ENCODE measurements at places on chromosomes 6 and 20. TPM values are rescaled to one million over a fixed set of nuclear protein-coding genes. Genes with fewer than 3 reads are reported as not detected.
A peak's percentile ranks its signal among the peaks of the same experiment; 100 is the strongest.

BPIFA1 gene
- total RNA-seq: not detected

RBL1 gene
- total RNA-seq: 24.3 TPM

CABLES2 gene
- 6.8 TPM for total RNA-seq

COL11A2 gene
- 1.5 TPM for total RNA-seq

MCCD1 gene
- total RNA-seq: not detected

NOTCH4 gene
- 0.70 TPM for total RNA-seq

ATRN gene
- total RNA-seq: 13.7 TPM

GRCh38 chr6:11009353-11009752 lies 34.8 kb downstream of the ELOVL2 start:
- DNase-seq: no peak

DNA sequence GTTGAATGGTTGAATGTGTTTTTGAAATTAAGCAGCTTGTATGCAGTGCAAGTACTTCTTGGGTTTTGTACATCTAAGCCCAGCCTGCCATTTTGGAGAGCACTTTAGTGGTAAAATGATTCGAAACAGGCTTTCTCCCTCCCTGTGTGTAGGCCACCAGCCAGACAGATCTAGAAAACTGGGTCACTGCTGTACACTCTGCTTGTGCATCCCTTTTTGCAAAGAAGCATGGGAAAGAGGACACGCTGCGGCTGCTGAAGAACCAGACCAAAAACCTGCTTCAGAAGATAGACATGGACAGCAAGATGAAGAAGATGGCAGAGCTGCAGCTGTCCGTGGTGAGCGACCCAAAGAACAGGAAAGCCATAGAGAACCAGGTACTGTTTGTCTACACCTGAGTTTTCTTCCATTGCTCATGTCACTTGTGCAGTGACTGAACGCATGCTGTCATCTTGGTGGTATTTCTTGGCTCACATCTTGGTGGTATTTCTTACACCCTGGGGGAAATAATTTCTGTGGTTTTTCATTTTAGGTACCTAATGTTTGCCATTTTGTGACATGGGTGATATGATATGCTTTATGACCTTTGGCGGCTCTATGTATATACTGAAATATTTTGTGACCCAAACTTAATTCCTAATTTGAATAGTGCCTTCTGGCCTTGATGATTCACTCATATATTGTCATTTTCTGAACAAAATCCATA lies 115.7 kb upstream of the CLDN20 start:
- DNase-seq: no peak

DNA sequence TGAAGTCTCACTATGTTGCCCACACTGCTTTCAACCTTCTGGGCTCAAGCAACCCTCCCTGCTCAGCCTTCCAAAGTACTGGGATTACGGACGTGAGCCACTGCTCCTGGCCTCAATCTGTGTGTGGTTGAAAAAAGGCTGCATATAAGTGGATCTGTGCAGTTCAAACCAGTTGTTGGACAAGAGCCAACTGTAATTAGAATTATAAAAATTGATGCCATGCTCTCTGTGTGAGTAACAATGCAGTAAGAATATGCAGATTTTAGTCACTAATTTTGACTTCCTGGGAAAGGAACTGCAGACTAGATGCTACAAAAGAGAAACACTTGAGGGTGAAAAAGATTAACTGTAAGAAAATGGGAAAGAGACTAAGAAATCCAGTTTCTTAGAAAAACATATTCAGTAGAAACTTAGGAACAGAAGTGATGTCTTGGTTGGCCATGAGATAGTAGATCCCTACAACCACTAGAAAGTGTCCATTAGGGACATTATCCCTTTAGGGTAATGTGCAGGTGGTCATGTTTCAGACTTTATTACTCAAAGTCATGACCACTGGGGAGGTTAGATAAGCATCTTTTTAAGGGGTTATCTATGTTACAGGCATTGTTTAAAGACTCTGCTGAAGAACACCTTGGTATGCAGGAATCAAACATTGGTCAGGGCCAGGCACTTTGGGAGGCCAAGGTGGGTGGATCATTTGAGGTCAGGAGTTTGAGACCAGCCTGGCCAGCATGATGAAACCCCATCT lies 26.3 kb downstream of the ITCH start:
- no peak for DNase-seq

- no peak for DNase-seq
These were observed 34.2 kb downstream of the SLC23A2 start for GRCh38 chr20:4966826-4967751.

DNA sequence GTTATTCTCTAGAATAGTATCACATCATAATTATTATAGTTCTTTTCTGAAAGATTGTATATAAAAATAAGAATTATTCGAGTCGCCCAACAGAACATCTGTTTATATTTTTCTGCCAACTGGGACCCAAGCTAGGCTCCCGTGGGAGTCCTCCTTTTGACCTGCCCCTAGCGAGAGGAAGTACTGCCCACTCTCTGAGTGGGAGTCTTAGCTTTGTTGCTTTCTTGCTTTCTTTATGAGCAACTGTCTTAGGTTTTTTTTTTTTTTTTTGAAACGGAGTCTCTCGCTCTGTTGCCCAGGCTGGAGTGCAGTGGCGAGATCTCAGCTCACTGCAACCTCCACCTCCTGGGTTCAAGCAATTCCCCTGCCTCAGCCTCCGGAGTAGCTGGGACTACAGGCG lies 202.0 kb upstream of the ZNF184 start:
- no peak for DNase-seq

DNA sequence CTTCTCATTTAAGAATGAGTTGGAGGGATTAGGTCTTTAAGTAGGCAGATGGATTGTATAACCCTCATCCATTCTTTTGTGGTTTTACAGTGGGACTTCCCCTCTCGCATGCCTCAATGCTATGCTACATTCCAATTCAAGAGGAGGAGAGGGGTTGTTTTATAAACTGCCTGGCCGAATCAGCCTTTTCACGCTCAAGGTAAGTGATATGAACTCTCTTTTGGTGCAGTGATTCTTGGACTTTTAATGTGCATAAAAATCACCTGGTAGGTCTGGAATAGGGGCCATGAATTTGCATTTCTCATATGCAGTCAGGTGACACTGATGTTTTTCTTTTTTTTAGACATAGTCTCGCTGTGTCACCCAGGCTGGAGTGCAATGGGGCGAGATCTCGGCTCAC lies 10.8 kb downstream of the ASXL1 start:
- DNase-seq: no peak

DNA sequence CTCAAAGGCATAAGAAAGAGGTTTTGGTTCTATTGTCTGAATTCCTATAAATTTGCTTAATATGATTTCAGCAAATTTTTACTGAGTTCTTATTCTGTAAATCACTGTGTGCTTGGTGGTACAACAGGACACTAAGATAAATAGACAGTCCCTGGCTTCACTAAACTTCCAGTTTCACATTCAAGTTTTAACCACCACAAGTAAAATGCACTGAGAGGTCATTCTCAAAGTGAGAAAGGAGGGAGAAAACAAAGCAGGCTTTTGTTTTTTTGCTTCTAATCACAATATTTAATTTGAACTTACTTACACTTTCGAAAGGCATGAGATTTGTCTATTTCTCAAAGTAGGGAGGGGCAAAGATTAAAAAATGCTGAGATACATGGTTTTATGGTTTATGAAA lies 445.7 kb downstream of the CDC5L start:
- no peak for DNase-seq

GRCh38 chr20:46700481-46700880 lies 9.0 kb upstream of the SLC2A10 start:
- DNase-seq: no peak

DNA sequence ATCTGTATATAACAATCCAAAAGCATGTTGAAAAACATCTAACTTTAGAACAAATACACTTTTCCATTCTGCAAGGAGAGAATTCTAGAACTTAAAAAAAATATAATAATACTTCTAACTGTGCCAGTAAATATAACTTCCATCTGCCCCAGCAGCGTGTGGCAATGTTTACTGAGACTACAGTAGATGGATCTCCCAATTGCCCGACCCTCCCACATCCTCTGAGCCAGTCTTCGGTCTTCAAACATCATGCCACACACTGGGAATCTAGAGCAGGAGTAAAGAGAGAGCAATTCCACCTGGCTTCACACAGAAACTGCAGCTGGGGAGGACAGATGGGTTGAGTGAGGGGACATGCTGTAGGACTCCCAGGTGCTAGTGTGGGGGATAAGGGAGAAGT lies 121.3 kb upstream of the NHSL1 start:
- DNase-seq: no peak

- DNase-seq: no peak
These were observed 231.4 kb downstream of the GJA1 start for GRCh38 chr6:121666814-121667213.

- no peak for DNase-seq
These were observed at the start of gene SIRPA for GRCh38 chr20:1894951-1895673. Gene SIRPA, plus strand, starts transcription at chr20:1895407. Its CDS starts 41 bp downstream, at chr20:1895448.

GRCh38 chr6:76707630-76708029 lies 635.2 kb upstream of the IMPG1 start:
- DNase-seq: no peak

- DNase-seq: peak; percentile 42
These were observed 48.5 kb downstream of the PYGB start for GRCh38 chr20:25296094-25297093.

- DNase-seq: no peak
These were observed 15.9 kb downstream of the ARHGAP18 start for GRCh38 chr6:129694036-129694435.

- DNase-seq: no peak
These were observed 26.8 kb downstream of the REV3L start for GRCh38 chr6:111456208-111456607.

GRCh38 chr6:134636186-134636799 lies 313.6 kb downstream of the ALDH8A1 start:
- peak; percentile 19 for DNase-seq

GRCh38 chr6:15908871-15909270 lies 220.0 kb upstream of the MYLIP start:
- DNase-seq: no peak

DNA sequence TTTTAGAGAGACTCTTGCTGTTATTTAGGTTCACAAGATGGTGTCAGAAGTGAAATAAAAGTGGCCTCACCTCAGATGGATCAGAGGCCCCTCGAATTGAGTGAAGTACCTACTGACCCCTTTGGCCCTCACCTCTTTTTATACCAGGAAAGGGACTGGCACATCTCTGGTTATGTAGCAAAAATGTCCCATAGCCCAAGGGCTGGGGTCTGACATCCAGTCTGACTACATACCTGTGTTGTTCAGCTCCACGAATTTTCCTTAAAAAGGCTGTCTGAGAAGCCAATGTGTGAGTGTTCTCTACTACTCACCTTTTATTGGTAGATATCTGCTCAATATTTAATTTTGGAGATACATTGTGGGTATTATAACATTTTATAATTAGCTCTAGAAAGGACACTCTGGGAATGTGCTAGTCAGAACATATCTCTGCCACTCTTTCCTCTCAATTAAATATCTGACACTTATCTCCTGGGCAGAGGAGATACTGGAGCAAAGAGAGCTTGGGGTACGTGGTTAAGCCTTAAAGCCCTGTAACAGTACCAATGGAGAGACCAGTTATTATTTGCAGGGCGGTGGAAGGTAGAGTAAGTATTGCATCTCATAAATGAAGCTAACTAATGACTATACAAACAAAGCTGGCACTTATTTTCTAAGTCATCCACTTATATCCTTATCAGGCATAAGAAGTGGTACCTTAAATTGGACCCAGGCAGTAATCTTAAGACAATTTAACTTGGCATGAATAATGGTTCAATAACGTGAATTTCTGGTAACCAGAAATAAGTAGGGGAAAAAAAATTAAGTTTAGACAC lies 20.0 kb upstream of the IL22RA2 start:
- DNase-seq: no peak

- DNase-seq: no peak
These were observed 72.7 kb downstream of the NFATC2 start for GRCh38 chr20:51469578-51470498.

DNA sequence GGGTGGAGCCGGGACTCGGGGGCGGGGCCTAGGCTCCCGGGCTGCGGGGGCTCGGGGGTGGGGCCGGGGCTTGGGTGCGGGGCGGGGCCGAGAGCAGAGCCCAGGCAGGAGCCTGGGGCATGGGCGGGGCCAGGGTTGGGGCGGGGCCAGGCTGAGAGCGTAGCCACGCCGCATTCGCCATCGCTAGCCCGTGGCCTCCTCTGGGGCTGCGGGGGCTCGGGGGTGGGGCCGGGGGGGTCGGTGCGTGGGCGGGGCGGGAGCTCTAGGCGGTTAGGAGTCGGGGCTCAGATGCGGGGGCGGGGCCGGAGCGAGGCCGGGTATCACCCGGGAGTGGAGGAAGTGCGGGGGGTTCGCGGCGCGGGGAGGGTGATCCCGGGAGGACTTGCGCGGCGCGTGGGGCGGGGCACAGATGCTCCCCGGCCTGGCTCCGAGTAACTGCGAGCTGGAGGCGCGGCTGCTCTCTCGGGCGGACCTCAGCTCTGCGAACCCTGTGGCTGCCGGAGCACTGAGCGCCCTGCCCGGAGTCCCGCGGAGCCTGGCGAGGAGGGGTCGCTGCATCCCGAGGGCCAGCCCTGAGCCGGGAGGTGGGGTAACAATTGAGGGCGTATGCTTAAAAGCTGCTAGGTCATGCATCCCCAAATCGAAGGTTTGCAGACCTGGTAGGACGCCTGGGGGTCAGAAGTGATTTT lies 434 bp upstream of the ECI2 start:
- DNase-seq: peak; percentile 83

GRCh38 chr6:126199466-126199865 lies 140.4 kb upstream of the CENPW start:
- no peak for DNase-seq

DNA sequence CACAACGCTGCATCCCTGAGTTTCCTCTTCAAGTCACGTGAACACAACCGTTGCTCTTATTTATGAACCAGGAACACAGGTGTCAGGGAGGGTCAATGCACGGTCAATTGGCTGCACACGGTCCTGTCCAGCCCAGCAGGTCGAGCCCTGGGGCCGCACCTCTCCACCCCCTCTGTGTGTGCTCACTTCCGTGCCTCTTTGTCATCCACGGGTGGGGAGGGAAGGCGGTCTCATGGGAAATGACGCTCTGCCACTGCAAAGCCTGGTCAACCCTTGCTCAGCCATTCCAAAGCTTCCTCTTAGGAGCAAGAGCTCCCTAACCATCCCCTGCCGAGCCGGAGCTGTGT lies 38.7 kb downstream of the DACT2 start:
- DNase-seq: no peak

GRCh38 chr20:53142225-53143127 lies 170.3 kb downstream of the TSHZ2 start:
- no peak for DNase-seq

GRCh38 chr20:51766994-51767866 lies 960 bp downstream of the ATP9A start:
- no peak for DNase-seq

GRCh38 chr6:158043586-158044524 lies 62.2 kb downstream of the SYNJ2 start:
- no peak for DNase-seq

DNA sequence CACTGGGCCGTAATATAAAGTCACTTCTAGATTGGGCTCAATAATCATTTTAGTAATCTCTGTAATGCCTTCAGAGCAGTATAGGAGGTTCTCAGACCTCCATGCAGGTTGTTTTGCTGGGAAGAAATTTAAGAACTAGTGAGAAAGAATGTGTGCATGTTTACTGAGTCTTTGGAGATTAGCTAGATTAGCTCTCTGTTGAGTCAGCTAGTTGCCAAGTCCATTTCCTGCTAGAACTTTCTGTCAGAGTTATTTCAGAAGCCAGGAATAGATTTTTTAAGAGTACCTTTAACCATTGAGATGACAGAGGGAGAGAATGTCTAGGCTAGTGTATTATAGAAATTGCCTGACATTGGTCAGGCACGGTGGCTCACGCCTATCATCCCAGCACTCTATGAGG lies 33.3 kb downstream of the ORC3 start:
- DNase-seq: no peak

- no peak for DNase-seq
These were observed 66.0 kb downstream of the STK4 start for GRCh38 chr20:45032276-45032675.

All from T-cell (primary cell).